Activated T-cell treated with anti-CD3 and anti-CD28 coated beads for 48 hours (primary cell): ENCODE measurements at places on chromosomes 1 and 21.
A peak's percentile ranks its signal among the peaks of the same experiment; 100 is the strongest.

DNA sequence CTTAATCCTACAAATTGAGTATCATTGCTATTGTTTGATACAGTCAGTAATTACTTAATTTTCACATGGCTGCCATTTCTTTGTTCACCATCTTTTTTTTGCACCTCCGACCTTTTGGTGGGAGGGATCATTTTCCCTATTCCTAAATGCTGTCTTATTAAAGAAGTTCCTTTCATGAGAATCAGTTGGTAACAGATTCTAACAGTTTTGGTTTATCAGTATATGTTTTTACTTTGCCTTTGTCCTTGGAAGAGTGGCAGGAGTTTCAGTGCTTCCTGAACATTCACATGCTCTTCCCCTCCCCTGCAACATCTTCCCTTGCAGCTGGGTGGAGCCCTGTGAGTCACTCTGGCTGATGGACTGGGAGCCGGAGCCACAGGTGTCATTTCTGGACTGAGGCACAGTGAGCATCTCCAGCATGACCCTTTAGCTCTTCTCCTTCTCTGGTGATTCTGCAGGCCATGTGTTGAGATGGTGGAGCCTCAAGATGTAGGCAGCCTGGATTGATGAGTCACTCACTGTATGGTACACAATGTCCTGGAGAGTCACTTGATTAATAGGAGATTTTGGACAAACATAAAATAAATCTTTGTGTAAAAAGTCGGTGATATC is 217.7 kb downstream of the URB2 start:
- DNase-seq: no peak

GRCh38 chr1:46246548-46247435 is 771 bp upstream of the RAD54L start:
- peak; percentile 65 for DNase-seq

- DNase-seq: no peak
These were observed 30.8 kb downstream of the ASB17 start for GRCh38 chr1:75901371-75901770.

DNA sequence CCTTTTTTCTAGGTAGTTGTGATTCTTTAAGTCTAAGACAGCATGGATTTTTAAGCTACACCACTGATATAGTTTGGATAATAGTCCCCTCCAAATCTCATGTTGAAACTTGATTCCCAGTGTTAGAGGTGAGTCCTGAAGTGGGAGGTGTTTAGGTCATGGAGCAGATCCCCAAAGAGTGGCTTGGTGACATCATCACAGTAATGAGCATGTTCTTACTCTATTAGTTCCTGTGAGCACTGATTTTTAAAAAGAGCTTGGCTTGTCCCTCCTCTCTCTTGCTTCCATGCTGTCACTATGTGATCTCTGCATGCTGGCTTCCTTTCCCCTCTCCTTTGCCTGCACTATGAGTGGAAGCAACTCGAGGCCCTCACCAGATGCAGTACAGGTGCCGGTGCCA is 115.5 kb downstream of the LEPR start:
- no peak for DNase-seq
